ENCODE measurements at places on chromosomes 7 and 10.

- no peak overlapping the region for H3K4me3 ChIP-seq
- no peak overlapping the region for H3K27ac ChIP-seq
- no peaks in the 10 kb centered on the region for H3K27me3 ChIP-seq
- no peaks in the 10 kb centered on the region for H3K4me1 ChIP-seq
Measured at GRCh38 chr7:114889646-114890285, 32.1 kb upstream of the MDFIC start.

GRCh38 chr7:36214608-36215456 is 61.8 kb downstream of the EEPD1 start:
- H3K4me3 ChIP-seq = no peak overlapping the region
- H3K4me1 ChIP-seq = peaks cover 12% of the 10 kb centered on the region
- no peak for DNase-seq
- H3K27ac ChIP-seq = no peak overlapping the region

- no peak for DNase-seq
- no peak overlapping the region for H3K4me3 ChIP-seq
- peaks cover 6% of the 10 kb centered on the region for H3K27me3 ChIP-seq
- no peak overlapping the region for H3K27ac ChIP-seq
- H3K36me3 ChIP-seq = no peaks in the 10 kb centered on the region
Measured at GRCh38 chr10:121495719-121496118, 102.5 kb downstream of the FGFR2 start.

- H3K4me1 ChIP-seq = no peaks in the 10 kb centered on the region
- DNase-seq = no peak
- H3K27me3 ChIP-seq = no peaks in the 10 kb centered on the region
- no peak overlapping the region for H3K4me3 ChIP-seq
- H3K36me3 ChIP-seq = no peaks in the 10 kb centered on the region
Measured at GRCh38 chr10:76811430-76811829, 826.2 kb downstream of the KCNMA1 start.

- DNase-seq = no peak
- H3K27me3 ChIP-seq = no peaks in the 10 kb centered on the region
- no peak overlapping the region for H3K4me3 ChIP-seq
Measured at GRCh38 chr10:62687230-62687748, 117.2 kb upstream of the ADO start.

All from T-helper 17 cell (primary cell).